H1 (cell line): ENCODE measurements at places on chromosomes 12 and 14. TPM values are rescaled to one million over a fixed set of nuclear protein-coding genes. Genes with fewer than 3 reads are reported as not detected.
A peak's percentile ranks its signal among the peaks of the same experiment; 100 is the strongest.

SLC6A12 gene
- 0.65 and 1.1 TPM in 2 replicates for total RNA-seq

TAS2R7 gene
- total RNA-seq: not detected in 2 replicates

RND1 gene
- total RNA-seq: 15.8 and 16.2 TPM in 2 replicates

DNA sequence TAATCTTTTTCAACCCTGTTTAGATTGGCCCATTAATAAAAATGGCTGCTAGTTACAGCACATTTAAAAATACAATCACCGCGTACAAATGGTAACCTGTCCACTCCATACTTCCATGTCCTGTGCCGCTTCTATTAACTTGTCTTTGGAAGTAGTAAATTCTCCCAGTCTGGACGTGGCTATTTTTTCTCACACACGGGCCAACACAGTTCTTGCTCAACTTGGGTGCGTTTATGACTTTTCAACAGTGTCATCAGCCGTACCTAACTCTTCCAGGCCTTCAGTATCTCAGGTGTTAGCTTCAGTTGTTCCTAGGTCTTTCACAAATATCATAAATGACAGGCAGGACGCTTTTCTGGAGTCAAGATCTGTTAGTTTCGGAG lies 475 bp upstream of the PCNX1 start:
- H3K36me3 ChIP-seq: no peaks in the 10 kb centered on the region
- no peak for DNase-seq
- no peak overlapping the region for H3K27ac ChIP-seq
- H3K4me3 ChIP-seq: peak overlapping the region; percentile 36
- H3K27me3 ChIP-seq: no peaks in the 10 kb centered on the region
- peaks cover 7% of the 10 kb centered on the region for H3K4me1 ChIP-seq

DNA sequence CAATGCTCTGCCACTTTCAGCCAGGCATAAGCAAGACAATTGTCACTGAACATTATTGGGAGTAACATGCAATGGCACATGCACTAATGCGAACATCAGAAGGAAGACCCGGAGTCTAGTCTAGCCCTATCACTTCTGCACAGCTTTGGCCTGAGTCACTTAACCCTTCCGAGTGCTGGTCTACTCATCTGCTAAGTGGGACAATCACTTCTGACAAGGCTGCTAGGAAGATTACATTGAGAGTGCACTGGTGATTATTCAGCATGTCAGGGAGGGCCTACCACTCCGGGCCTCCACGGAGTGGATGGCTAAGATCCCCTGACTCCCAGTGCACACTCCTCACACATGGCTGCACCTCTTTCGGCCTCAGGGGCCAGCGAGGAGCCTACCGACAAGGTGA lies 240.9 kb downstream of the DPF3 start:
- no peak overlapping the region for H3K27ac ChIP-seq
- no peaks in the 10 kb centered on the region for H3K4me1 ChIP-seq
- no peak for DNase-seq

OTUB2 gene
- 4.1 and 4.2 TPM in 2 replicates for total RNA-seq

DNA sequence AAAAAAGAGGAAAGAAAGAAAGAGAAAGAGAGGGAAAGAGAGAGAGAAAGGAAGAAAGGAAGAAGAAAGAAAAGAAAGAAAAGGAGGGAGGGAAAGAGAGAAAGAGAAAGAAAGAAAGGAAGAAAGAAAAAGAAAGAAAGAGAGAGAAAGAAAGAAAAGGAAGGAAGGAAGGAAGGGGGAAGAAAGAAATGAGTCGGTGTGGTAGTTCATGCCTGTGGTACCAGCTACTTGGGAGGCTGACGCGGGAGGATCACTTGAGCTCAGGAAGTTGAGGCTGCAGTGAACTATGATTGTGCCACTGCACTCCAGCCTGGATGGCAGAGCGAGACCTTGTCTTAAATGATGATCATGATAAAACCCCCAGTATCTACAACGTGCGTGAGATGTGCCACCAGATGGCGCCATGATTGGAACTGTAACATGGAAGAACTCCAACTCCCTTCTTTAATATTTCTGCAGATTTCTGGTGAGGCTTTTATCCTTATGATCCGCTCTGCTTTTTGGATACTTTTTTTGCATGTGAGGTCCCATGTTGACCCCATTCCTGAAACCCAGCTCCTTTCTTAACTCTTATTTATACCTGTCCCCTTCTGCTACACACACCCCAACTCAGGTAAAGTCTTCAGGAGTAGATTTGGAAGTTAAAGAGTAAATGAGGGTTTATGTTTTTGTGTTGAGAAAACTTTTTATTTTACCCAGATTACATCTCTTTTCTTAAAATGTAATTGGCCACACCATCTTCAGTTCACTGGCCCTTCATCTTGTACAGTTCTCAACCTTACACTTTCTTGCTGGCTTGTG lies 25.6 kb downstream of the RNASE10 start:
- H3K36me3 ChIP-seq: no peaks in the 10 kb centered on the region
- no peak overlapping the region for H3K27ac ChIP-seq
- no peak overlapping the region for H3K4me3 ChIP-seq
- no peaks in the 10 kb centered on the region for H3K27me3 ChIP-seq

- H3K4me1 ChIP-seq: peaks cover 12% of the 10 kb centered on the region
- no peak overlapping the region for H3K4me3 ChIP-seq
- H3K27ac ChIP-seq: no peak overlapping the region
- no peaks in the 10 kb centered on the region for H3K27me3 ChIP-seq
Measured at GRCh38 chr12:3155702-3156370, 78.7 kb downstream of the TSPAN9 start.

DNA sequence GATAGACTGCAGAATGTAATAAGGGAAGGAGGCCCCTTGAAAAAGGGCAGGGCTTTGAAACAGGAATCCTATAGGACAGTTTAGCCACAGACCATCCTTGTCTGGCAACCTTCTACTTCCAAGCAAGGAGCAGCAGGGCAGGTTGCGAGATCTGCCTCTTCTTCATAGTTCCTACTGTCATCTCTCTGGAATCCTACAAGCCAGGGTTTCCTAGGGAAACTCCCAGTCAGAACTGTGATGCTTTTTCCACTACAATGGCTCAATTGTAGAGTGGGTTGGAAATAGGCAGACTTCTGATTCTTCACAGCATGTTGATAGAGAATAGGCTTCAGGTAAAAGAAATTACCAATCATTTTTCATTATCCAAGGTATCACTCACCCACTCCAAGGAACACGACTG lies 186.3 kb downstream of the DACT1 start:
- no peaks in the 10 kb centered on the region for H3K27me3 ChIP-seq
- DNase-seq: no peak
- no peaks in the 10 kb centered on the region for H3K4me1 ChIP-seq
- H3K36me3 ChIP-seq: no peaks in the 10 kb centered on the region
- no peak overlapping the region for H3K27ac ChIP-seq
- H3K4me3 ChIP-seq: no peak overlapping the region

GRCh38 chr12:121918679-121919038 lies 267 bp downstream of the CFAP251 start:
- peaks cover 7% of the 10 kb centered on the region for H3K4me1 ChIP-seq
- peak overlapping the region; percentile 49 for H3K4me3 ChIP-seq

- H3K4me3 ChIP-seq: no peak overlapping the region
- no peaks in the 10 kb centered on the region for H3K36me3 ChIP-seq
- no peak for DNase-seq
- no peaks in the 10 kb centered on the region for H3K27me3 ChIP-seq
- H3K27ac ChIP-seq: no peak overlapping the region
Measured at GRCh38 chr12:106736051-106736957, 38.2 kb upstream of the RIC8B start.

HOXC9 gene
- total RNA-seq: not detected in 2 replicates

TMEM132C gene
- total RNA-seq: 0.59 and 0.76 TPM in 2 replicates

LRRIQ1 gene
- total RNA-seq: 0.76 and 1.2 TPM in 2 replicates

TEX52 gene
- not detected in 2 replicates for total RNA-seq

DNA sequence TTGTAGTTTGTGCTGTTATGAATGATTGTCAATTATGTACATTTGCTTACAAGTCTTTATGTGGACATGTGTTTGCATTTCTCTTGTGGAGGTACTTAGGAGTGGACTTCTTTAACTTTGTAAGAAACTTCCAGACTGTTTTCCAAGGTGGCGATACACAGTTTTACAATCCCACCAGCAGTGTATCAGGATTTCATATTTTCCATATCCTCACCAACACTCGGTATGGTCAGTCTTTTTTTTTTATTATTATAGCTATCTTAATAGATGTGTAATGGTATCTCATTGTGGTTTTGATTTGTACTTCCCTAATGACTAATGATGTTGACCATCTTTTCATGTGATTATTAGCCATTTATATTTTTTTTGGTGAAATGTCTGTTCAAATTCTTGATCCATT lies 73.7 kb upstream of the KCNH3 start:
- no peaks in the 10 kb centered on the region for H3K36me3 ChIP-seq
- no peaks in the 10 kb centered on the region for H3K27me3 ChIP-seq
- DNase-seq: no peak
- no peak overlapping the region for H3K4me3 ChIP-seq
- H3K4me1 ChIP-seq: no peaks in the 10 kb centered on the region

DNA sequence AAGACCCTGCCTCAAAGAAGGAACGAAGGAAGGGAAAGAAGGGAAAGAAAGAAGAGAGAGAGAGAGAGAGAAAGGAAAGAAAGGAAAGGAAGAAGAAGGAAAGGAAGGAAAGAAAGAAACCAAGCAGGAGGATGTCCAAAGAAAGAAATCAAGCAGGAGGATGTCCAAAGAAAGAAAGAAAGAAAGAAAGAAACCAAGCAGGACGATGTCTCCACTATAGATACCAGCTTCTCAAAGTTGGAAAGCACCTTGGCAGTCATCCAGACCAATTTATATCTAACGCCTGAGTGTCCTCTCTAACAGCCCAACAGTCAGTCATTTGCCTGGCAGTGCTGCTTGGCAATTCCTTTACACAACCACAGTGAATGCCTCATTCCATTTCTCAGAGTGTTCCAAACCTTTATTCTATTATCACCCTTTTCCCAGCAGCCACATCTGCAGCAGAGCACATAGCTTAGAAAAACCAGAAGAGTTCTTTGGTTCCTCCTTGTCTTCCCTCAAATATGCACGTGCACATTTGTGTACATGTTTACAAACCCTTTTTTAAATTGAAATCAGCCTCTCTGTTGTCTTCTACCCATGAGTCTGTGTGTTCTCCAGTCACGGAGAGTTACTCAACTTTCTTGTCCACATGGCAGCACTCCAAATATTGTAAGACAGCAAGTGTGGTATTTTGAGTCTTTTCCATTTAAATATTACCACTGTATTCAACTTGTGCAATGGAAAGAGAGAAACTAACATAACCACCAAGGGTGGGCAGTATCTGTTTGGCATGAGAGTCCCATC lies 138.4 kb downstream of the STXBP6 start:
- DNase-seq: no peak
- no peaks in the 10 kb centered on the region for H3K4me1 ChIP-seq
- no peaks in the 10 kb centered on the region for H3K27me3 ChIP-seq
- no peak overlapping the region for H3K4me3 ChIP-seq
- H3K27ac ChIP-seq: no peak overlapping the region
